ENCODE measurements at places on chromosomes 11 and 22.

DNA sequence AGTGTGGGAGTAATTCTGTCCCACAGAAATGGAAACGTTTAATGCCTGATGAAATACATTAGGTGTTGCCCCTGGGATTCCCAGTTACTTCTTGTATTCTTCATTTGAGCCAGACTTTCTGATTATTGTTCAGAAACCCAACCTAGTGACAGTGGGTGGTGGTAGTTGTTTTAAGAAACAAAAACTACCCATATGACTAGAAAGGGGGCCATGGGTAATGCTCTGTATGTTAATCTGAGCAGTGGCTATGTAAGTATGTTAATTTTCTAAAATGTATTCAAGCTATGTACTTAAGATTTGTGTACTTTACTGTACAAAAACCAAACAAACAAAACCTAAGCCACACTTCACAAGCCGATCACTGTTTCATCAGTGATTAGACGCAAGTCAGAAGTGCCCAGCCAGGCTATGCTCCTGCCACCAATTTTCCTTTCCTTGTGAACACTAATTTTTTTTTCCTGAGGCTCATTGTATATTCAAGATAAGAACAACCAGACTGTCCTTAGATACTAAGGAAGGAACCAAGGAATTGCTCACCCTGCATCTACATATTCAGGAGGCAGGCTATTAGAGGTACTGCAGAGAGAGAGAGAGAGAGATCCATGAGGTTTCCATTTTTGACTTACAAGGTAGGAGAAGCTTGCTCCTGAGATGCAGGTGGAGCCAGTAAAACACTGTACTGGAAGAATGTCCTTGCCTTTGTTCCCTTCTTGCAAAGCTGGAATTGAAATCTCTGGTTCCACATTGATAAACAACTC, 122.7 kb downstream of the DBX1 start:
- no peak for DNase-seq

DNA sequence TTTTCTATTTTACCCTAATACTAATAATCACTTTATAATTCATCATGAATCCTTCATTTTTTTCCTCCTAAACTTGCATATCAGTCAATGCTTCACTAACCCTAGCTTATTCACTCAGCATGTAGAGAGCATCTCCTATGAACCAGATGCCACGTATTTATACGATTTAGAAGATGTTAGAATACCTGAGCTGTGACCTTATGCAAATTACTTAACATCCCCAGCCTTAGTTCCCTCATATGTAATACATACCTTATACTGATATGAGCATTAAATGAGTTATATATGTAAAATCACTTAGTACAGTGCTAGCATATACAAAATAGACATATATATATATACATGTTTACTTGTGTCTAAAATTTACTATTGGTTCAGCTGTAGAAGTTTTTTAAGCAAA, 9.0 kb downstream of the FAM76B start:
- no peak for DNase-seq

GRCh38 chr11:304915-305843, 2.4 kb upstream of the IFITM2 start:
- DNase-seq, result peak; percentile 44

GRCh38 chr22:26172389-26172990, 3.2 kb downstream of the SEZ6L start:
- DNase-seq, result peak; percentile 30

- no peak for DNase-seq
Measured at GRCh38 chr11:128234143-128234542, 353.2 kb downstream of the ETS1 start.

- no peak for DNase-seq
Measured at GRCh38 chr22:39625569-39626537, 55.3 kb downstream of the CACNA1I start.

Data from bronchial epithelial cell (primary cell).